Mammary microvascular endothelial cell (primary cell): ENCODE measurements at places on chromosomes 5 and 9. TPM values are rescaled to one million over a fixed set of nuclear protein-coding genes. Genes with fewer than 3 reads are reported as not detected.

The BAAT gene
- not detected in 2 replicates for total RNA-seq

The PALM2AKAP2 gene
- total RNA-seq, result 0.05 and 0.07 TPM in 2 replicates

The PSMB7 gene
- total RNA-seq, result 315 and 387 TPM in 2 replicates

The RGS7BP gene
- 0.07 and 0.20 TPM in 2 replicates for total RNA-seq

The SHOC1 gene
- total RNA-seq, result not detected in 2 replicates

The SOX30 gene
- total RNA-seq, result 0.05 TPM in 1 of 2 replicates, not detected in the other

The RANBP3L gene
- total RNA-seq, result not detected in 2 replicates

The N4BP3 gene
- 12.3 and 13.1 TPM in 2 replicates for total RNA-seq

The PHYHD1 gene
- 0.15 TPM in 1 of 2 replicates, not detected in the other for total RNA-seq

The CFAP157 gene
- total RNA-seq, result not detected in 2 replicates

The IRX2 gene
- 0.07 TPM in 1 of 2 replicates, not detected in the other for total RNA-seq

The OR1J2 gene
- not detected in 2 replicates for total RNA-seq

The FOXD4L3 gene
- not detected in 2 replicates for total RNA-seq

The ACER2 gene
- total RNA-seq, result 7.4 and 9.1 TPM in 2 replicates

The DBH gene
- total RNA-seq, result not detected in 2 replicates

The MARCOL gene
- not detected in 2 replicates for total RNA-seq

The IQGAP2 gene
- 0.39 and 1.1 TPM in 2 replicates for total RNA-seq

The PCDHB11 gene
- not detected in 2 replicates for total RNA-seq

The PTCD2 gene
- total RNA-seq, result 9.3 and 9.5 TPM in 2 replicates

The HDAC3 gene
- total RNA-seq, result 36.8 and 38.3 TPM in 2 replicates

The GMCL2 gene
- not detected in 2 replicates for total RNA-seq

The SPOUT1 gene
- 22.0 and 28.4 TPM in 2 replicates for total RNA-seq

The NR5A1 gene
- not detected in 2 replicates for total RNA-seq

The DCTN3 gene
- total RNA-seq, result 141 and 162 TPM in 2 replicates

The BARHL1 gene
- total RNA-seq, result not detected in 2 replicates

The TNPO1 gene
- 197 and 243 TPM in 2 replicates for total RNA-seq

The SLC38A9 gene
- total RNA-seq, result 15.3 and 34.4 TPM in 2 replicates

The SPEF2 gene
- total RNA-seq, result 0.34 and 0.60 TPM in 2 replicates

The SV2C gene
- not detected in 2 replicates for total RNA-seq

The FCN2 gene
- total RNA-seq, result not detected in 2 replicates

The NEUROG1 gene
- total RNA-seq, result not detected in 2 replicates

The FAM151B gene
- 0.87 and 3.5 TPM in 2 replicates for total RNA-seq

The CDH9 gene
- not detected in 2 replicates for total RNA-seq

The SOHLH1 gene
- total RNA-seq, result 0.34 TPM in 1 of 2 replicates, not detected in the other

The LIFR gene
- 40.2 and 43.6 TPM in 2 replicates for total RNA-seq

The NSG2 gene
- not detected in 2 replicates for total RNA-seq

The OR1Q1 gene
- total RNA-seq, result not detected in 2 replicates

The MEF2C gene
- total RNA-seq, result 48.6 and 71.6 TPM in 2 replicates

The C1QTNF2 gene
- 0.07 and 0.20 TPM in 2 replicates for total RNA-seq

The SURF6 gene
- 13.1 and 13.5 TPM in 2 replicates for total RNA-seq

The ANKRD33B gene
- 5.3 and 6.9 TPM in 2 replicates for total RNA-seq

The TTC23L gene
- total RNA-seq, result not detected in 2 replicates

The FBLL1 gene
- not detected in 2 replicates for total RNA-seq

The GLRA1 gene
- not detected in 2 replicates for total RNA-seq

The TEX53 gene
- total RNA-seq, result not detected in 2 replicates
